ENCODE measurements at places on chromosomes 1 and 21.
A peak's percentile ranks its signal among the peaks of the same experiment; 100 is the strongest.

DNA sequence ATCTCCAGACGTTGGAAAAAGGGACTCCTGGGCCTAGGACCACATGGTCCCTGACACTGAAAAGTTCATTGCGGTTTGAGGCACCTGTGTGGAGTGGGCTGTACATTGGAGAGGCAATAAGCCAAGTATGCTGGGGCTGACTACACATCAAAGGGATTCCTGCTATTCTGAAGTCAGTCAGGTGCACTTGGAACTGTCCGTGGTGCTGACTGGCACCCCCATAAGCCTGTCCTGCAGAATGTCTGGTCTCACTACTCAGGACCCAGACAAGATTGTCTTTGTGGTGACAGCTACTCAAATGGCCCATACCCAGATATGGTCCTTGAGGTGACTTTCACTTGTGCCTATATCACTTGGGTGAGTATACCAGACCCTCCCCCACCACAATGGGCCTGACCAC is 150.6 kb downstream of the RWDD3 start:
- DNase-seq = no peak

DNA sequence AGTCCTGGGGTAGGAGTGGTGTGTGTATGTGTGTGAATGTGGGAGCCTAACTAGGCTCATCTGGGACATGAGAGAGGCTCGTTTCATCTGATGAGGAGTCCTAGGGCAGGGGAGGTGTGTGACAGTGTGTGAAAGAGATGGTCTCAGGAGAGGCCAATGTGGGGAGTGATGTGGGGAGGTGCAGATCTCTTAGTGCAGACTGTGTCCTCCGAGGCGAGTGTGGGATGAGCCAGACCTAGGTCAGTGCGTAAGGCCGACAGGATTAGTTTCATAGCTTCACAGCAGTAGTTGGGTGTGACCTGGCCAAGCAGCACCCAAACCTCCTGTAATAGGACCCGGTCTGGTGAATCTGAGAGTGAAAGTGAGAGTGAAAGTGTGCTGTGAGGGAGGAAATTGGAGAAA is 94.7 kb downstream of the LIPI start:
- no peak for DNase-seq

GRCh38 chr1:89737985-89738510 is 82.8 kb upstream of the LRRC8D start:
- DNase-seq = no peak

GRCh38 chr1:46084553-46085451 is 47.6 kb downstream of the PIK3R3 start:
- no peak for DNase-seq

DNA sequence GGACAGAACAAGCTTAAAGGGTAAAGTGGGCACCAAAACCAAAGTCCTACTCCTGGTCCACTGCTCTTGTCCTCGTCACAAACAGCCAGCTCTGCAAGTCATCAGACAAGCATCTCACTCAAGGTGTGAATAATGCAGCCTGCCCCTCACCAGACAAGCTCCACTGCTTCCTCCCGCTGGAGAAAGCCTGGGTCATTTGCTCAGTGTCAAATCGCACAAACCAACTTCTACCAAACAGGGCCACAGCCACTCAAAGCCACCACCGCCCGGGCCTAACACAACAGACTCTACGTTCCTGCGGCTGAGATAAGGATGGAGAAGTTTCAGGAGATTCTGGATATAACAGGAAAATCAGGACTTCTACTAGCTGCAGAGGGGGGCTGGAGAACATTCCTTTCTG is 3.3 kb downstream of the SSBP3 start:
- DNase-seq = no peak

- no peak for DNase-seq
Observed at GRCh38 chr1:222967466-222968240, 152.8 kb downstream of the DISP1 start.

GRCh38 chr1:206035027-206035426 is 11.3 kb upstream of the CTSE start:
- DNase-seq = no peak

- DNase-seq = no peak
Observed at GRCh38 chr1:83849191-83850061, 149.5 kb downstream of the TTLL7 start.

DNA sequence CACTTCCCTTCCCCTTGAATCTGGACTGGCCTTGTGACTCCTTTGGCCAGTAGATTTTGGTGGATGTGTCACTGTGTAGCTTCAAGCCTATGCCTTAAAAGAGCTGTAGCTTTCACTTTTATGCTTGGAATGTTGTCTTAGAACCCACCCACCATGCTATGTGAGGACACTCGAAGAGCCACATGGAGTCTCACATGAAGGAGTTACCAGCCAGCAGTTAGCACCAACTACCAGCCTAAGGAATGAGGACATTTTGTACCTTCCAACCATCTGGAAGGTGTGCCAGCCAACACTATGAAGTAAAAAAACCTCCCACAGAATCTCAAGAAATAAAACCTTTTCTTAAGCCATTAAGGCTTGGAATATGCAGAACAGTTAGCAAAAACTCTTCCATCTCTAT is 50.6 kb downstream of the LRRC8B start:
- DNase-seq = no peak

DNA sequence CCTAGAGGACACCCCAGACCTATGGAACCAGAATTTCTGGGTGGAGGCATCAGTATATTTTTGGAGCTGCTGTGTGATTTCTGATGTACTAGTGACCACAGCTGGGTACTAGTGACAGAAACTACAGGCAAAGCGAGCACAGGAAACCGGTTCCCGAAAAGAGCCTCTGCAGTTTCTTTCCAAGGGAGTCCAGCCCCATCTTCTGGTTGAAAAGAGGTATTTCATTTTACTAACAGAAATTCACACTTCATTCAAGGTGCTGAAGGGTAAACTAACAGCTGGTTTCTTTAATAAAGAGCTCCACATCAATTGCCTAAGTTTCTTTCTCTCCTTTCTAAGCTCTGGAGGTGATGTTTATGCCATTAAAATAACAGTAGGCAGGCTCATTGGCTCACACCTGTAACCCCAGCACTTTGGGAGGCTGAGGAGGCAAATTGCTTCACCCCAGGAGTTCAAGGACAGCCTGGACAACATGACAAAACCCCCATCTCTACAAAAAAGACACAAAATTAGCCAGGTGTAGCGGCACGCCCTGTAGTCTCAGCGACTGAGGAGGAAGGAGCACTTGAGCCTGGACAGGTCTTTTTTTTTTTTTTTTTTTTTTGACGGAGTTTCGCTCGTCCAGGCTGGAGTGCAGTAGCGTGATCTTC is 22.0 kb downstream of the THAP3 start:
- no peak for DNase-seq

- DNase-seq = no peak
Observed at GRCh38 chr1:82499022-82499421, 698.3 kb downstream of the ADGRL2 start.

DNA sequence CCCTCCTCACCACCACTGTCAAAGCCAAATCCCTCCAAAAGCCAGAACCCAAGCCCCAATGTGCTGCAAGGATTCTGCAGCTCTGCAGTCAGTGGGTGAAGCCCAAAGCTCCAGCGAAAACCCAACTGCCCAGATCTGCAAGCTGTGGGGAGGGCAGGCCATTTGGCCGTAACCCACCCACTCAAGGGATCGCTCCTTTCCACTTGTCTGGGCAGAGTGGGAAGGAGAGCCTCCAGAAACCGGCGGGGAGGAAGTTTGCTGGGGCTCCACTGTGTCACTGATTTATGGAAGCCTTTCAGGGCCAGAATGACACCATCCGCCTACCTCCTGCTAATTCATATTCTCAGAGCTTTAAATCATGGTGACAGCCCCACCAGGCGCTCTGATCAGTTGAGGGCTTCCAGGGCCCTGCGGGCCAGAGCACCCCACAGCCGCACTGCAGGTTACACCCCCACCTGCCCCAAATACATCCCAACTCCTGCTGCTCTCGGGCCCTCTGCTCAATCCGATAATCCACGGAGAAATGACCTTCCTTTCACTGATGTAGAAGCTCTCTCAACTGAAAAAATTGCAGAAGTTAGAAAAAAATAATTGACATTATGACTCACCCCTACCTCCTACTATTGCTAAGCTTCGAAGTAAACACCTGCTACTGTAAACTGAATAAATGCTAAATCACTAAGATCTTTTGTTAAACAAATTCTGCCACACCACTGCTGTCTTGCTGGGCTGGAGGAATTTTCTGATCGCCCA is 40.6 kb upstream of the RAB4A start:
- DNase-seq = no peak

- no peak for DNase-seq
Observed at GRCh38 chr21:33801424-33802405, 113.9 kb downstream of the ATP5PO start.

GRCh38 chr1:27455139-27455811 is 34.7 kb downstream of the WASF2 start:
- DNase-seq = peak; percentile 15

- DNase-seq = no peak
Observed at GRCh38 chr1:117656202-117656641, 50.4 kb downstream of the TENT5C start.

GRCh38 chr1:4122513-4123160 is 222.6 kb upstream of the C1orf174 start:
- DNase-seq = no peak

DNA sequence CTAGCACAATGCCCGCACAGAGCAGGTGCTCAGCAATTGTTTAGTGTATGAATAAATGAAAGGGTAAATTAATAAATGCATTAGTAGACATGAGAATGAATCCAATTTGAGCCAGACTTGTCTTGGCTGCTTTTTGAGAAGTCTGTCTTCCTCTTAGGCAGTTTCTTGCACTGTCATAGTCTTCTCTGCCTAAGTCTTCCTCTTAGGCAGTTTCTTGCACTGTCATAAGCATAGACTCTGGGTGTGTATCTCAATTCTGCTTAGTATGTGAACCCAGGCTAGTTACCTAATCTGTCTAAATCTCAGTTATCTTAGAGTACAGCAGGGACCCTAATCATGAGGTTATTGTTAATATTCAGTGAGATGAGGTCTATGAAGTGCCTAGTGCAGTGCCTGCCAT is 27.2 kb downstream of the NHLH2 start:
- DNase-seq = no peak

DNA sequence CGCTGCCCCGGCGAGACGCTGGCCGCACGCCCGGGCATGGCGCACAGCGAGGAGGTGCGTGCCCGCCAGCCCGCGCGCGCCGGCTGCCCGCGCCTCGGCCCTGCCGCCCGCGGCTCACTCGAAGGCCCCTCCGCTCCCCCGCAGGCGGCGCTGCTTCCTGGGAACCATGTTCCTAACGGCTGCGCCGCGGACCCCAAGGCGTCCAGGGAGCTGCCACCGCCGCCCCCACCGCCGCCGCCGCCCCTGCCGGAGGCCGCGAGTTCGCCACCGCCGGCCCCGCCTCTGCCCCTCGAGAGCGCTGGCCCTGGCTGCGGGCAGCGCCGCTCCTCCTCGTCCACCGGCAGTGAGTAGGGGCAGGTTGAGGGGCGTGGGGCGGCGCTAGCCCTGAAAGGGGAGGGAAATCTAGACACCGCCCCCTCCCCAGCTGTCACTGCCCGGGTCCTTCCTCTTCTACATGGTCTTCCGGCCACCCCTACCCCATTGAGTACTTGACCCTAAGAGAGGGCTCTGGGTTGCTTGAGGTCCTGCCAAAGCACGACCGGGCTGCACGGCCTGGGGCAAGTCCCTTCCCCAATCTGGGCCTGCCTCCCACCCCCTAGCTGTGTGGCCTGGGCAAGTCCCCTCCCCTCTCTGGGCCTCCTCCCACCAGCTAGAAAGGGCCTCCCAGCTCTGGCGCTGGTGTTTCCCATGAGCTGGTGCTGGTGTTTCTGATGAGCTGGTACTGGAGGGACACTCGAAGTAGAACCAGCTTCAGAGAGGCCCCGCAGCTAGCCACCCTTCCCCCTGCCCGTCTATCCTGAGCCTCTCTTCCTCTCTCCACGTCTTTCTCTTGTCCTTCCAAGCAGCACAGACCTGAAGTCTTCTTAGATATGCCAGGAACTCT is 17.0 kb downstream of the TNFRSF25 start:
- DNase-seq = no peak

DNA sequence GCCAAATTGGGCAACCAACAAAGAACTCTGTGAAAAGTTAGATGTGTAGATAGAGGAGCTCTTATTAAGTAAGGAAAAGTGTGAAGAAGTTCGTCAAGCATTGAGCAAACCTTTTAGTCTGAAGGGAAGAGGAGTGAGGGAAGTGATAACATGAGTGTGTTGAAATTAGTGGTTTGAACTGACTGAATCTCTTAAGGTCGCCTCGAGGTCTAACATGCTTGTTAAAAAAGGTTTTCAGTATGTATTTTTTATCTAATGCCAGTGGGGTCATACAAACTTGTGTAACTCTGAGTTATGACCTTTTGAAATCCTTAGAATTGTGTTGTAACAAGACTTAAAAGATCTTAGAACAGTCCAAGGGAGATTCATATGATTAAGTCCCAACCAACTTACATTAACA is 34.1 kb downstream of the SOAT1 start:
- DNase-seq = no peak

DNA sequence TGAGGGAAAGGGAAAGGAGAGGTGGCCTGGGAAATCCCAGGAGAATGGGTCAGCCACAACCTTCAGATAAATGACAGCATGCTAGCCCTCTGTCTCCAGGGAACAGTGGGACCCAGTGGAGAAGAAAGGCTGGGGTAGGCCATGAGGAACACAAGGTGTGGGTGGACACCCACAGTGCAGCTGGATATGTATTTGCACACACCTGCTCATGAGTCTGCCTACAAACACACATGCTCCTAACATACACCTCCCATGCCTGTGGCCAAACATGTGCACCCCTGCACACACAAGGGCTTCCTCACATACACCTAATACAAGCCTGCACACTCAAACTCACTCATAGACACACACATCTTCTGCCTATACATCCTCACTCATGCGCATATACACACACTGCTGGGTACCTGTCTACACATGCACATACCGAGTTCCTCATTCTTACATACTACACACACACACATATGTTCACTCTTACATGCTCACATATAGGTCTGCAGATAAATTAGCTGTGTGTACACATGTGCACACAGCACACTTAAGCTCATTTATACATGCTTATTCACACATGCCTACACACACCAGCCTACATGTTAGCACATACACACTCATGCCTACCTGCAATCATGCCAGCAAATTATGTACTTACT is 3.6 kb downstream of the C1orf216 start:
- DNase-seq = no peak

- no peak for DNase-seq
Observed at GRCh38 chr1:33918368-33918767, 54.5 kb downstream of the HMGB4 start.

DNA sequence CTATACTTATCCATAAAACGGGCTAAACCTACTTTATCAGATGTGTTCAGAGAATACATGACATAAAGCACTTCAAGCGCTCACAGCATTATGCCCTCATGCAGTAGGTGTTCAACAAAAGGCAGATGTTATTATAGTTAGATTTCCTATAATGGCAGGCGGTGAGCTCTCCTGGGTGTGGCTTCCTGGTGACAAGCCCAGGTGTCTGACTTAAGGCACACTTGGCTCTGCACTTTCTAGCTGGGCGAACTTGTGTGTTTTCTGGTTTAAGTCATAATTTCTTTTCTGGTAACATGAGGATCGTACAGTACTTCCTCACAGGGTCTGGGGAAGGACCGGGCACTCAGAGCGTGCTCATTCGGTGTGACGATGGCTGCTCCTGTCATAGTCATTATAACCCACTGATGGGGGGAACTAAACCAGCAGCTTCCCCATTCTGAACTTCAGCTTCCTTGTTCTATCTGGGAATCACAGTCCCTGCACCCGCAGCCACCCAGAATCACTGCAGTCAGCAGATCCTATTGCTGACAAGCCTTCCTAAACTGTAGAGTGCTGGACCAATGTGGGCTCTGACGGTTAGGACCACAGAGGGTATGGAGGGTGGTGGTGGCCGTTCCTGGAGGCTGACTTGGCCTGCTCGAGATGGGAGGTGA is 52.8 kb downstream of the IGSF21 start:
- DNase-seq = no peak

- DNase-seq = no peak
Observed at GRCh38 chr1:28801461-28801860, 10.5 kb upstream of the OPRD1 start.

- no peak for DNase-seq
Observed at GRCh38 chr1:117719004-117719403, 113.2 kb downstream of the TENT5C start.

Data from epithelial cell of proximal tubule (primary cell).